Pancreas (tissue), 10 donors: ENCODE measurements at places on chromosomes 1 and 21. TPM values are rescaled to one million over a fixed set of nuclear protein-coding genes. Genes with fewer than 3 reads are reported as not detected.

TNFRSF9 gene
- total RNA-seq: not detected

C1orf87 gene
- not detected for total RNA-seq

PTGFR gene
- 0.76 TPM for total RNA-seq

SLC19A2 gene
- total RNA-seq: 5.6 TPM

PADI4 gene
- 0.83 TPM for total RNA-seq

MROH7 gene
- 0.86 TPM for total RNA-seq

IQGAP3 gene
- total RNA-seq: 0.90 TPM

PSEN2 gene
- 42.6 TPM for total RNA-seq

HLX gene
- total RNA-seq: 2.6 TPM

SPRR1A gene
- total RNA-seq: not detected

NKAIN1 gene
- total RNA-seq: 0.13 TPM

OR2L5 gene
- not detected for total RNA-seq

PTAFR gene
- total RNA-seq: 0.82 TPM

SYF2 gene
- 22.2 TPM for total RNA-seq

LYPD8 gene
- not detected for total RNA-seq

PLA2G2A gene
- 0.42 TPM for total RNA-seq

ANGPTL3 gene
- 1.2 TPM for total RNA-seq

CACNA1S gene
- not detected for total RNA-seq

TAF13 gene
- 11.7 TPM for total RNA-seq

AMIGO1 gene
- 4.4 TPM for total RNA-seq

FCRL6 gene
- total RNA-seq: not detected

FAM131C gene
- 1.8 TPM for total RNA-seq

LMO4 gene
- 35.1 TPM for total RNA-seq

UBL4B gene
- total RNA-seq: not detected

GIPC2 gene
- total RNA-seq: 11.8 TPM

SLFNL1 gene
- 0.38 TPM for total RNA-seq

MPC2 gene
- total RNA-seq: 25.5 TPM

PCBP3 gene
- total RNA-seq: 2.1 TPM

GREM2 gene
- total RNA-seq: 0.12 TPM

SUMO3 gene
- 29.1 TPM for total RNA-seq

ADAM30 gene
- total RNA-seq: not detected

RCAN1 gene
- 13.0 TPM for total RNA-seq

ZBTB8B gene
- 0.06 TPM for total RNA-seq

CD5L gene
- total RNA-seq: 0.17 TPM

GJB3 gene
- 0.09 TPM for total RNA-seq

ADAMTS1 gene
- 20.5 TPM for total RNA-seq

ATP6V1G3 gene
- not detected for total RNA-seq

CDC7 gene
- 0.56 TPM for total RNA-seq

TMEM200B gene
- 0.23 TPM for total RNA-seq

C1orf216 gene
- total RNA-seq: 3.2 TPM

PSMA5 gene
- 28.5 TPM for total RNA-seq

HSD3B1 gene
- total RNA-seq: not detected

PDE9A gene
- 5.6 TPM for total RNA-seq

ARHGEF10L gene
- total RNA-seq: 58.7 TPM

SPATA17 gene
- 0.67 TPM for total RNA-seq

CLCA4 gene
- total RNA-seq: 0.13 TPM
